DND-41 (cell line): ENCODE measurements at places on chromosomes 5 and 9.

GRCh38 chr5:150637245-150638052, 3.0 kb upstream of the SYNPO start:
- no peak for DNase-seq

DNA sequence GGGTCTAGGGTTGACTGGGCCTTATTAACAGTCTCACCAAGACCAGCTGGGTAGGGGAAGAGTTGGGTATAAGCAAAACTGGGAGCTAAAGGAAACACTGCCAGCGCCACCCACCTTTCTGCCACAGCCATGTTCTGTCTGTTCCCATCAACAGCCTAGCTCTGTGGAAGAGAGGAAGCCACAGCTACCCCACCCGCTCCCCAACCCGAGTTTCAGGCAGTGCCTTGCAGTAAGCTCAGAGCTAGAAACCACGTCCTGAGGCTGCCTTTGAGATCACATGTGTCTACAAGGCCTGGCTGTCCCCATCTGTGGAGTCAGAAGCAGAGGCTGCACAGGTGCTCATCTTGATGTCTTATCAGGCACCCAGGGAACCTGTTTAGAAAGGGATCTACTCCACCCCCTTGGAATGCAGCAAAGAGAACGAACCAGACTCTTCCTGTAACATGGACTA, 15.3 kb downstream of the HNRNPH1 start:
- peak; percentile 80 for DNase-seq

GRCh38 chr5:176189857-176190256, 48.4 kb upstream of the SIMC1 start:
- no peak for DNase-seq

- no peak for DNase-seq
Measured at GRCh38 chr9:14030375-14031059, 283.4 kb downstream of the NFIB start.

DNA sequence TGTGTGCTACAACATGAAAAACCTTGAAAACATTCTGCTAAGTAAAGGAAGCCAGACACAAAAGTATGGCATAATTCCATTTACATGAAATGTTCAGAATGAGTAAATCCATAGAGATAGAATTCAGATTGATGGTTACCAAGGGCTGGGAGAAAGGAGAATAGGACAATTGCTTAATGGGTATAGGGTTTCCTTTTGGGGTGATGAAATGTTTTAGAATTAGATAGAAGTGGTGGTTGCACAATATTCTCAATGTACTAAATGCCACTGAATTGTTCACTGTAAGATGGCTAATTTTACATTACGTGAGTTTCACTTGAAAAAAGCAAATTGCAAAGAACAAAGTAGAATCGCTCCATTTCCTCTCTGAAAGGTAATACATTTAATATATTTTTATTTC, 43.0 kb upstream of the GAS1 start:
- no peak for DNase-seq

GRCh38 chr5:74275171-74275992, 365.1 kb downstream of the ENC1 start:
- DNase-seq: no peak

DNA sequence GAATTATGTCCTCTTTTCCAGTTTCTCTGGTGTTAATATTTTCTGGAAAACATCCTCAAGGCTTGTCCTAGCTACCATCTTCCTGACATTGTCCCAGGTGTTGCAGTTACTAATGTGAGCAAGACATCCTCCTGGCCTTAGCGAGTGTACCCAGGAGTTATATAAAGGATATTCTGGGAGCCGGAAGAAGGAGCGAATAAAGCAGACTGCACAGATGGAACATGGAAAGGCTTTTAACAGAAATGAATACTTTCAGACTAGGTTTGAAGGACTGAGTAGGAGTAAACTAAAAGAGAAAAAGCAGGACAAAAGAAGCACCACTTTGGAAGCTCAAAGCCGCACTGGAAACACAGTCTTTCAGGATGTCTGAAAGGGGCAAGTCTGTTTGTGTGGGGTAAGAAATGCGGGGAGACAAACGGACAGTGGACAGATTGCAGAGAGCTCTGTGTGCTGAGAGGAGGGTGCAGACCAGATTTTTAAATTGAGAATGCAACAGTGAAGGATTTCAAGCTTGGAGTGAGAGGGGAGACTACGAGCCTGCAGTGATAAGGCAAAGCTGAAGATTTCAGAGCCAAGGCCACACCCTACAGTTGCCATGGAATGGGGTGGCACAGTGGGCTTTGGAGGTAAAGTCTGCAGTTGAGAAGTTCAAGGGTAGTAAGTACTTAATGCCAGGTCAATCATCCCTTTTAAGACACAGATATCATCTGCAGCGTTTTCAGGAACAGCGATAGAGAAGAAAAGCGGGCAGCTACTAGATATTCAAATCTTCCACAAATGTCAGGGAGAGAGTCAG, 94.1 kb upstream of the TAF11L2 start:
- no peak for DNase-seq

GRCh38 chr5:119353686-119354366, 2.0 kb upstream of the TNFAIP8 start:
- no peak for DNase-seq

- DNase-seq: no peak
Measured at GRCh38 chr9:94888775-94889174, 162.3 kb downstream of the AOPEP start.

- DNase-seq: no peak
Measured at GRCh38 chr9:128166169-128166568, 6.1 kb downstream of the BBLN start.

GRCh38 chr9:22056402-22056801, 47.3 kb upstream of the CDKN2B start:
- no peak for DNase-seq

DNA sequence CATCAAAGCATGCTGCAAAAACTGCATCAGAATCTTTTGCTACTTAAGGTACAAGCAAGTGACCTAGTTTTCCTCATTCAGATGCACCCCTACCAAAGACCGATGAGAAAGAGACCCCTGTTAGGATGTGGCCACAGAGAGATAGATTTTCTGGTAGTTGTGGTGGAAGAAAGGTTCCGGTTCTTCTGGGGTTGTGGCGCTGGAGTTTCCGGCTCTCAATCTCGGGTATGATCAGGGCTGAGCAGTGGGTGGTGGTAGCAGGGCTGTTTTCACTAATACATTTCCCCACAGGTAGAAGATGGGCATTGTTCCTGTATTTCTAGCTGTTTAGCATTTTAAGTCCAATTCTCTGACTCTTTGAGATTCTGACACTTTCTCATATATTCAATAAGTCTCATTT, 58.4 kb downstream of the PCSK1 start:
- DNase-seq: peak; percentile 45
